ENCODE measurements at places on chromosomes 1 and 21.

DNA sequence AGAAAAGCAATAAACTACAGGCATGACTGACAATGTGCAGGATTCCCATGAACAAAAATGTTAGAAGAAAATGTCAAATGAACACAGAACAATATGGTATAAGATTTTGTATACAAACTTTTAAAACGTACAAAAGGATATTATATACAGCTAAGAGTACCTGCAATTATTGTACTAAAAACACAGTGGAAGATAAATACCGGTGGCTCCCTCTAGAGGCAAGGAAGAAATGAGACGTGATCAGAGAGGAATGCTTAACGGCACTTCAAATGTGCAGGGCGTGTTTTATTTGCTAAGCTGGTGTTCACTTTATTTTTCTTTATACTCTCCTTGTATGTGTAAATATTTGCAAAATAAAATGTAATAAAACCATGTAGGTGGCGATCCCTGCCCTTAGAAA is 191.8 kb upstream of the SAMSN1 start:
- DNase-seq: peak; percentile 5

DNA sequence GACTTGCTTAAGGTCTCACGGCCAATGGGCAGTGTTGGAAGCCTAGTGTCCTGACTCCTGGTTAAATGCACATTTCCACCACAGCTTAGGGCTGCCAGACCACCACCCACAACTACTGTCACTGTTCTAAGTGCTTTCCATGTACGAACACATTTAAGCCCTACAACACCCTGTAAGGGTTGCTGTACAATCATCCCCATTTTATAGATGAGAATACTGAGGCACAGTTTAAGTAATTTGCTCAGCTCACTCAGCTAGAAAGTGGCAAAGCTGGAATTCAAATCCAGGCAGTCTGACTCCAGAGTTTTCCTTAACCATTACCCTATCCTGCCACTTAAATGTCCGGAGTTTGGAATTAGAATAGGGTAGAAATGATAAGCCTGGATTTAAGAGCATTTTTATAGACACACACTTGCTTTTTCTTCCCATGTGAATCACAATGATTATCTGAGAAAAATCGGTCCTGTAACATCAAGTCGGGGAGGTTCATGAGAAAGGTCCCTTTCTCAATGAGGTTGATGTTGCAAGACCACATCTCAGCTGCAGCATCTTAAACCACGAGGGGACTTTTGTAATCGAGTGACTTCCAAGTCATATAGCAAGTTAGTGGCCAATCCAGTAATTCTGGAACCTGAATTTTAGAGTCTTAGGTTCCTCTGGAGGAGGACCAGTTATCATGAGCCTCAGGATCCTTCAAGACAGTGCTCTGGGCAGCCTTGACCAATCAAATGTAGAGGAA is 8.6 kb downstream of the E2F2 start:
- no peak for DNase-seq

DNA sequence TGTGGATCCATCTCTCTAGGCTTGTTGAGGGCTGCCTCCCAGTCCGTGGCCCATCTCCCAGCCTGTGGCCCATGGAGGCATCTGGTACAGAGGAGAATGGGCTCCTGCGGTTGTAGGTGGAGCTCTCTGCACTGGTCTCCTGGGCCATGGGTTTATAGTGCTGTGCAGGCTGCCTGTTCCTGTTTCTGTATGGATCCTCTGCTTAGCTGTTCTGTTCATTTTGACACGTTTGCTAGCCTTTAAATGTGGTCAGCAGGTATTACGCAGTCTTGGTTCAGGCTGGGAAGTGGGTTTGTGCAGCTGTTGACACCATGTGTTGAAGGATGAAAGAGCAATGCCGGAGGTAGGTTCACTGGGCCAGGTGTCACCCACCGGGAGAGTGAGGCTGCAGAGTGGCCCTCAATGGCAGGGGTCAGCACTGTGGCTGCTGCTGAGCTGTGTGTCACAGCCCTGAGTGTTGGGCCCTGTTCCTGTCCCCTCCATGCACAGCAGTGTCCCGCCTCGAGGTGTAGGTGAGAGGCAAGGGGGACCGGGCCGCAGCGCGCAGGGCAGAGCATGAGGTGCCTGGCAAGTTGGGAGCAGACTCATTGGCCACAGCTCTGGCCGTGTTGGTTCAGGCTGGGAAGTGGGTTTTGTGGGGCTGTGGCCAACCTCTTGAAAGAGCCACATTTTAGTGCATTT is 39.0 kb downstream of the SNAP47 start:
- DNase-seq: no peak

- DNase-seq: peak; percentile 67
Observed at GRCh38 chr1:165928075-165928731, 100.8 kb downstream of the UCK2 start.

DNA sequence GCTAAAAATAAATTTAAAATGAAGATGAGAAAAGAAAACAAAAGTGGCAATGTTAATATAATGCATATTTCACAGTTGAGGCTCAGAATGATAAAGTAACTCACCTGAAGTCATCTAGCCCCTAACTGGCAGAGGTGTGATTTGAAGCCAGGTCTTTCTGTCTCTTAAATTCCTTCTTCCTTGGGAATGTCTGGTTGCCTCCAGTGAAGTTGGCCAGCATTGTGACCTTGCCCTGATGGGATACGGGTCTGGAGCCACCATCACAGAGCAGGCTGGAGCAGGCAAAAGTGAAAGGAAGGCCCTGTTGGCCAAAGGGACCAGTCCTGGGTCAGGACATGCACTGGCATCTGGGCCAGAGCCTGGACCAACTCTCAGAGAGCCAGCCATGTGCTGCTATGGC is 111.7 kb downstream of the EPHB2 start:
- DNase-seq: no peak

GRCh38 chr1:228725178-228725577 is 10.1 kb upstream of the RHOU start:
- DNase-seq: no peak

GRCh38 chr1:36457691-36458090 is 6.5 kb downstream of the MRPS15 start:
- no peak for DNase-seq

DNA sequence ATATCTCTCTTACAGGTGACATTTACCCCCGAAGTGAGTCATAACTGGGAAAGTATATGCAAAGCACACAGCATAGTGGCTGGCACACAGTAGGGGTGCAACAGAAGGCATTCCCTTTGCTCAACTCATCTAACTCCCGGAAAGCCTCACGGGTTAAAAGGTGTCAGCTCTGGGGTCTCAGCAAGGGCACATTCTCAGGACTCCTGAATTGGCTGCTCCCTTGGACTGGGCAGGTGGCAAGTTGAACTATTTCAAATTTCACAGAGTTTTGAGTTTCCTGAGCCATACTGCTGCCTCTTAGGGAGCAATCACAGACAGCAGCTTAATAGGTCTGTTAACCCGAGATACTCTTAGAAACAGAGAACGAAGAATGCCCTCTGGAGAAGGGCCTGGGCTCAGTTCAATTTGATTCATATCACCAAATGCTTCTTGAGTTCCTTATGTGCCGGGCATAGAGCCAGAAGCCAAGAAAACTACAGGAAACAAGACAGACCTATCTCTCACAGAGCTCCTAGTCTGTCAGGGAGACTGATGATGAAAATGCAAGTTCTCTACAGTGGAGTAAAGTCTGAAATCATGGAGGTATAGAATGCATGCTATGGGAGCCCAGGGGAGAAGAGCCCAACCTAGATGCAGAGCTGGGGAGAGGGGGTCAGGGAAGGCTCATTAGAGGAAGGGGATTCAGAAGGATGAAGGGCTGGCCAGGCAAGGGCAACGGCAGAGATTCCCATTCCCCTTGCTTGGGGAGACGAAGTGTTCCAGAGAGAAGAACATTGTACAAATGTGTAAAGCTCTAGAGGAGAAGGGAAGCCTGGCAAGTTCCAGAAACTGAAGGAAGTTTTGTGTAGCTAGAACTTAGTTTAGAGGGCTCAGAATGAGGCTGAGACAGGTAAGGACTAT is 143.9 kb upstream of the HMGB4 start:
- DNase-seq: peak; percentile 32

DNA sequence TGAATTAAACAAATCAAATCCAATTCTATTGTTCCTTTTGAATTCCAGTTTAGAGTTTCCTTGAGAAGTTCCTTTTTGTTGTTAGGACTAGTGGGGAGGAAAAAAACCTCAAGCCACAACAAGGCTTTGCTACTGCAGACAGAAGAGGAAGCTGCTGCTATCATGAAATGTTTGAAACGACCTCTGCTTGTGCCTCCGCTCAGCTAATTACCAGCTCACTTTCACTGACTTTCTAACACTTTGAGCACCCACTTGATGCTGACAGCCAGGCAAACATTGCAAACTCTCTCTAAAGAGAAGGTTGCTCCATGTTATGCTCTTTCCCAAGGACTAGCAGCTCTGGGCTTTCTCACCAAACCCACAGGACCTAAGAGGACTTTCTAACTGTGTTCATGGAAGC is 203.9 kb upstream of the PROX1 start:
- DNase-seq: no peak

GRCh38 chr21:39196838-39197237 is 13.6 kb upstream of the PSMG1 start:
- no peak for DNase-seq

- no peak for DNase-seq
Observed at GRCh38 chr1:37476087-37476452, 1.7 kb downstream of the ZC3H12A start.

DNA sequence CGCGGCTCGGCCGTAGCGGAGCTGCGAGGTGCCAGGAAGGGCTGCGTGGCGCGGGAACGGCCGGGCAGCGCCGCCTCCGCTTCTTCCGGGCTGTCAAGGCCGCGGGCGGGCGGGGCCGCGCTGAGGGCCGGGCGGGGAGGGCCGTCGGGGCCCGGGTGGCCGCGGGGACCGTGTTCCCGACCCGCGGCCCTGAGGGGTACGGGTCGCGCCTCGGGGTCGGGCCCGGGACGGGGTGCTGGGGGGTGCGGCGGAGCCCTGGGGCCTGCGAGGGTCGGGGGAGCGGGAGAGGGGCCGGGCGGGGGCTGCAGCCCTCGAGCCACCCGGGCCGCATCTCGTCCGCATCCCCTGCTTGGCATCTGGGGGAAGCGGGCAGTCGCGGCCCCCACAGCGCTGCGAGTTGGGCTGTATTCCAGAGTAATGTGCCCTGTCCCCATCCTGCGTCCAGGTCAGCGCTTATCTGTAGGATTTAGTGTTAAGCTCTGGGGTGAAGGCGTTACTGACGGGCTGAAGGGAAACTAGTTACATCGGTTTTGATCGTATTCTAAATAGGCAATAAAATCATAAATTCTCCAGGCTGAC is 379 bp downstream of the RER1 start:
- no peak for DNase-seq

GRCh38 chr1:157197906-157198435 is 59.8 kb upstream of the ETV3 start:
- no peak for DNase-seq

GRCh38 chr1:237748171-237748960 is 142.4 kb downstream of the ZP4 start:
- no peak for DNase-seq

DNA sequence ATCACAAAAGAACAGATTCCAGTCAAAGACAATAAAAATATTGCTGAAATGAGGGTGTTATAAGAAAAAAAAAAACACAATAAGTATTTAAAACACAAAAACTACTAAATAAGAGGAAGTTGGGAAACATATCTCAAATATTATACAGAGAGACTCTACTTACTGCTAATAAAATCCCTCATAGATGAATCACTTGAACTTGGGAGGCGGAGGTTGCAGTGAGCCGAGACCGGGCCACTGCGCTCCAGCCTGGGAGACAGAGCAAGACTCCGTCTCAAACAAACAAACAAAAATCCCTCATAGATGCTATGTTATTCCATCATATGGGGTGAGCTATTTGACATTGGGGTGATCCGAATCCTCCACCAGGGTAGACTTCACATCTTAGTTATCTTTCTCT is 48.0 kb upstream of the ZNF281 start:
- no peak for DNase-seq

- no peak for DNase-seq
Observed at GRCh38 chr1:204344665-204345355, 14.9 kb downstream of the PLEKHA6 start.

GRCh38 chr1:220222939-220223338 is 49.3 kb downstream of the RAB3GAP2 start:
- no peak for DNase-seq

GRCh38 chr1:89552471-89553081 is 27.9 kb downstream of the LRRC8B start:
- no peak for DNase-seq

- no peak for DNase-seq
Observed at GRCh38 chr1:162421258-162422164, 9.6 kb upstream of the SH2D1B start.

- DNase-seq: peak; percentile 8
Observed at GRCh38 chr1:196732526-196732925, 42.1 kb upstream of the CFHR3 start.

- no peak for DNase-seq
Observed at GRCh38 chr1:12618661-12618964, 603 bp upstream of the DHRS3 start.

GRCh38 chr1:110485725-110486124 is 33.2 kb downstream of the KCNA10 start:
- no peak for DNase-seq

DNA sequence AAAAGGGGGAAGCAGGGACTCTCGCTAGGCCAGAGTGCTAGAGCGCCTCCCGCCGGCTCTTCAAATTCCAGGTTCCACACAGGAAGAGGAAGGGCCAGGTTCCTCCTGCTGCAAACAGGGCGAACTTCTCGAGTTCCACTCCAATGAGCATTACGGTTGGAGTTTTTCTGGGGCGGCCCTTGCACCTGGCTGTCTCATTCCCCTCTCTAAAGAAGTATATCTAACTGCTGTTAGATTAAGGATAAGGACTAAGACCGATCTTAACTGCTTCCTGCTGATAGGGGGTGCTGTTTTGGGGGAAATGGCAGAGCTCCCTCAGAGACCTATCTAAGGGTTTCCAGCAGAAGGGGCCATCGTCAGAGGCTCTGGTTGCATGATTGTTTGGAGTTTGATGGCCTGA is 138.0 kb downstream of the RABGAP1L start:
- no peak for DNase-seq

GRCh38 chr1:47995306-47996050 is 1.7 kb downstream of the TRABD2B start:
- DNase-seq: no peak

DNA sequence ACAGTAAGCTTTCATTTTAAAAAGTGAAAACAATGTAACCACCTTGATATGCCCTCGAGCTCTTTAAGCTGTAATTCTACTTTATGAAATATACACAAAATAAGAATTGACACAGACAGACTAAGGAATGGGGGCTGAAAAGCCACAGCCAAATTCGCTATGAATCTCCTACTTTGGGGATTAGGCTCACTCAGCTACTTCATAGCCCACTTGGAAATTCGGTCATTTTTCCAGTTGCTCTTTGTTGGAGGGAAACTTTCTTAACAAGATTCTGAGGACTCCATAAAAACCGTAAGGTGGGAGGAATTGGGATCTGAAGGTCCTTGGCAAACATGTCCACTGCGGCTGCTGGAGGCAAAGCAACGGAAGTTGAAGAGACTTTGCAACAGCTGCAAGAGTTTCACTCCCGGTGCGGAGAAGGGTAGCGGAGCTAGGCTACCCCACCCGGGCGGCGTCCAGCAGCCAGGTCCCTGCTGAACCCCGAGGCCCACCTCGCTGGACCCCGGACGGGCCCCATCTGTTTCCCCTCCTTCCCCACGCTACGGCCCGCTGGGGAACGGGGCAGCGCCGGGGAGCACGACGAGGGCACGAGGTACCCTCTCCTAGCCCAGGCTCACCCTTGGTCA is 634 bp downstream of the MYCBP start:
- peak; percentile 23 for DNase-seq

Data from fibroblast of skin of back (primary cell).